Naive thymus-derived CD4-positive, alpha-beta T cell (primary cell): ENCODE measurements at places on chromosomes 6 and 20.

- no peaks in the 10 kb centered on the region for H3K36me3 ChIP-seq
- H3K4me3 ChIP-seq: no peak overlapping the region
- no peaks in the 10 kb centered on the region for H3K27me3 ChIP-seq
- no peaks in the 10 kb centered on the region for H3K4me1 ChIP-seq
- DNase-seq: peak; percentile 64
- no peak overlapping the region for H3K27ac ChIP-seq
Observed at GRCh38 chr20:3753098-3753497, 14.5 kb downstream of the ADISSP start.

GRCh38 chr6:88972504-88973423 lies 9.3 kb upstream of the RNGTT start:
- no peaks in the 10 kb centered on the region for H3K36me3 ChIP-seq
- H3K27me3 ChIP-seq: no peaks in the 10 kb centered on the region
- no peak overlapping the region for H3K27ac ChIP-seq

DNA sequence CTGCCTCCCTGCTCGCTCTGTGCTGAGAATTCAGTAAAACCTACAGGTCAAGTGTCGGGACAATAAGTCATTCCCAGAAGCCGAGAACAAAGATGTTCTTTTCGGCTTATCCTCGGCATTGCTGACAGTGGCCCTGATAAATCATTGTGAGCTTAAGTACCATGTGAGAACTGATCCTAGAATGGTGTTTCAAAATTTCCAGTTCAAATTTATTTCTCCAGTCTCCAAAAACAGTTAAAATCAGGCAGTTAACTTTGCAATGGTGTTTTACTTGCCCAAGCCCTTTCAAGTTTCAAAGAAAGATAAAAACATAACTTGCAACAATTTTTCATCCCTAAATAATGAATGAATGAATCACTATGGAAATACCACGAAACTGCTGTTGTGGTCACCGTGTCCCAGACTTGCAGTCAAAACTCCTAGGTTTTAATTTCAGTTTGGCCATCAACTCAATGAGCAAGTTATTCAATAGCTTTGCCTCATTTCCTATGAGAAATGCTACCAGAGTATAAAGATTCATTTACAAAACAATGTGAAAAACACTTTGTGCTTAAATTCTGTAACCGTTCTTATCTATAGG lies 4.3 kb downstream of the ATP5F1E start:
- no peaks in the 10 kb centered on the region for H3K27me3 ChIP-seq
- H3K36me3 ChIP-seq: peaks cover 32% of the 10 kb centered on the region
- peak overlapping the region; percentile 27 for H3K27ac ChIP-seq
- DNase-seq: no peak
- no peak overlapping the region for H3K4me3 ChIP-seq

DNA sequence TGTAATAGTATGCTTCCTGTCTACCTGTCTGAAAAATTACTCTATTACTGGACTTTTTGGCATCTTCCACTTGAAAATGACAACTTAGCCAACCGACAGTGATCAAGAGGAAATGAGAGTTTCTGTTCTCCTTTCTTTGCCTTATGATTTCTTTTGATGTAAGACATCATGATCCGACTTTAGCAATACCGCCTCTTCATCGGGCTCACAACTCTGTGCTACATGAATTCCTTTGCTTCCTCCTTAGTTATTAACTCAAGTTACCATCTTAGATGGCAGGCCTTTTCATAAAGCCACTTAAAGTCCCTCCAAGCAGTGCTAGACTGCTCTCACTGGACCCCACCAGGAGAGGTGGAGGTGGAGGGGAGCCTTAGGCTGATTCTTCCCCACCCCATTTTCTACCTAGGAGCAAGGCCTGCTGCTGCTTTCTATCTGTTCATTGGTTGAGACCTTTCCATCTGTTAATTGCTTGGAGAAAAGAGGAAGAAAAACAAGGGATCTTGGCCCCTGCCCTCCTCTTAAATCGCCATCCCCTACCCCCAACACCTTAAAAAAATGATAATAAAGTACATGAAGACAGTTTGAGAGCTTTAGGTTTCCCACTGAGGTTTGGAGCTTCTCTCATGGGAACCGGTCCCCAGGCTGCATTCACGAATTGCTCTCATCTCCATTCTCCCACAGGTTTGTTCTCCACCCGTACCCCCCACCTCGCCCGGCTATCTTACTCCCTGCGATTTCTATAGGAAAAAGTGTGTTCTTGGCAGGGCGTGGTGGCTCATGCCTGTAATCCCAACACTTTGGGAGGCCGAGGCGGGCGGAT lies 21.6 kb upstream of the MCM3 start:
- H3K27ac ChIP-seq: peak overlapping the region; percentile 64
- H3K36me3 ChIP-seq: no peaks in the 10 kb centered on the region
- peak; percentile 24 for DNase-seq

GRCh38 chr20:40966516-40967185 lies 62.0 kb upstream of the TOP1 start:
- no peaks in the 10 kb centered on the region for H3K36me3 ChIP-seq
- H3K4me1 ChIP-seq: no peaks in the 10 kb centered on the region
- H3K4me3 ChIP-seq: no peak overlapping the region
- no peaks in the 10 kb centered on the region for H3K27me3 ChIP-seq

- no peak for DNase-seq
- no peak overlapping the region for H3K4me3 ChIP-seq
- H3K27me3 ChIP-seq: no peaks in the 10 kb centered on the region
- no peaks in the 10 kb centered on the region for H3K4me1 ChIP-seq
- H3K27ac ChIP-seq: no peak overlapping the region
Observed at GRCh38 chr6:1445650-1446330, 56.4 kb downstream of the FOXF2 start.
